ENCODE measurements at places on chromosomes 7 and 10.
A peak's percentile ranks its signal among the peaks of the same experiment; 100 is the strongest.

GRCh38 chr7:54944179-54944578, 74.6 kb upstream of the EGFR start:
- DNase-seq, result no peak

- no peak for DNase-seq
These were observed 26.6 kb downstream of the GNG11 start for GRCh38 chr7:93948106-93948505.

DNA sequence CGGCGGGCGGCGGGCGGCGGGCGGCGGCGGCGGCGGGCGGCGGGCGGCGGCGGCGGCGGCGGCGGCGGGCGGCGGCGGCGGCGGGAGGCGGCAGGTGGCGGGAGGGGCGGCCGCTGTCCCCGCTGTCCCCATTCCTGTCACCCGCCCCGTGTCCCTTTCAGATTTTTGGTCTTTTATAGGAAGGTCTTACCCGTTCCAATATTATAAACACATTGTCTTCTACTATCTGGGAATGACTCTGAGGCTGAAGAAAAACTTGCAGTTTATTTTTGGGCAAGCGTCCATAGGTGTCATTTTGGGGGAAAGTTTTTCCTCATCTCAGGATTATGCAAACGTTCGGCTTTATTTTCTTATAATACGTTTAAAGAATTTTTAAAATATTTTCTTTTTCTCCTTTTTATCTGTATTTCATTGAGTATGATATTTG, 578 bp downstream of the ZNF713 start:
- no peak for DNase-seq

- no peak for DNase-seq
These were observed 58.2 kb downstream of the STRA8 start for GRCh38 chr7:135291809-135292253.

DNA sequence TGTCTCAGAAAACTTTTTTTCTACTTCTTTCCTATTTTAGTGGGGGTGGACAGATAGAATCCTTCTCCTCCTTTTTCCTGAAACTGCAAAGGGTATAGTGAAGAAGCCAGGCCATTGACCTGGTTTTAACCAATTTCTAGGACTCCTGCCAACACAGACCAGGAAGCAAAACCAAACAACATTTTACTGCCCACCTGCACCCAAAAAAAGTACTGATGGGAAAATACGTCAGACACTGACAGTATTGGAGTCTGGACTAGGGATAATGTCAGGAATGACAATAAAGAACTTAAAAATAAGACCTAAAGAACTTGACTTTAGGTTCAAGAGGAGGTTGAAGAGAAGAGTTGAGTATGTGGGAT, 5.0 kb upstream of the STEAP4 start:
- no peak for DNase-seq

- no peak for DNase-seq
These were observed 42.1 kb upstream of the PLXNA4 start for GRCh38 chr7:132618271-132618955.

DNA sequence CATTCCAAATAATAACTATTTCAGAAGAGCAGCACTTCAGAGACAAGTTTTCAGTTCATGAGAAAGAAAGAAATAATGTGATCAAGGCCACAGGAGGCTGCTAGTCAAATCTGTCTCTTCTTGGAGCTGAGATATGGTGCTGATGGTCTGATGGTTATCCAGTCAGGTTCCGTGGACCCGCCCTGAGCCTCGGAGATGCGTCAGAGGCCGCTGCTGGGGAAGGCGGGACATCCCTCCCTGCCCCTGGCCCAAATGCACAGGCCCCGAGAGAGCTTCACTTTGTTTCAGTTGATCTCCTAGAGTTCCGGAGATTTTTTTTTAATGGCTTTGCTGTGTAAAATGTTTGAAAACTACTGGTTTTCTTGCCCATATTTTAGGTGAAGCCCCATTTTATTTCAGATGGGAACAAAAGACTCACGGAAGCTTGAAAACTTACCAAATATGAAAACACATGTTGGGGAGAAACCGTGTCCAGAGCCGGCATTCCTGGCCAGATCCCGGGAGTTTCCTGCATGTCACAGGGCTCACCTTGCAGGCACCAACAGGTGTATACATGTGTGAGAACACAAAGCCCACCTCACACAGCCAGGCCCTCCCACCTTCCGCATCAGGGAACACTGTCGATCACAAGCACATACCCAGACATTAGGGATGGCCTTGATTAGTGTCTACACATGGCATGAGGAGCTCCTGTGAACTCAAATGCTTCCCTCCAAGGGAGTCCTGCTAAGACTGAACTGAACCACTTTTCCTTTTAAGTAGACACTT, 499.0 kb downstream of the TCERG1L start:
- no peak for DNase-seq

DNA sequence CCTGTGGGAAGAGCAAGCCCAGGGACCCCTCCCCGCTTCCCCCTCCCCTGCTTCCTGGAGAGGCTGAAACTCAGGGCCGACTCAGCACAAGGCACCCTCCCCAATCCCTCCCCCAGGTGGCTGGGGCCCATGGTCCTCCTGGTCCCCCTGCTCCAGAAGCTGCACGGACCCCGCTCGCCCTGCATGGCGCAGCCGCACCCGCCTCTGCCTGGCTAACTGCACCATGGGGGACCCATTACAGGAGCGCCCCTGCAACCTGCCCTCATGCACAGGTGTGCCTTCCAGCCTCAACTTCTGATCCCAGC, 19.7 kb upstream of the ZNF862 start:
- no peak for DNase-seq

GRCh38 chr7:1970895-1971294, 261.9 kb downstream of the MAD1L1 start:
- no peak for DNase-seq

DNA sequence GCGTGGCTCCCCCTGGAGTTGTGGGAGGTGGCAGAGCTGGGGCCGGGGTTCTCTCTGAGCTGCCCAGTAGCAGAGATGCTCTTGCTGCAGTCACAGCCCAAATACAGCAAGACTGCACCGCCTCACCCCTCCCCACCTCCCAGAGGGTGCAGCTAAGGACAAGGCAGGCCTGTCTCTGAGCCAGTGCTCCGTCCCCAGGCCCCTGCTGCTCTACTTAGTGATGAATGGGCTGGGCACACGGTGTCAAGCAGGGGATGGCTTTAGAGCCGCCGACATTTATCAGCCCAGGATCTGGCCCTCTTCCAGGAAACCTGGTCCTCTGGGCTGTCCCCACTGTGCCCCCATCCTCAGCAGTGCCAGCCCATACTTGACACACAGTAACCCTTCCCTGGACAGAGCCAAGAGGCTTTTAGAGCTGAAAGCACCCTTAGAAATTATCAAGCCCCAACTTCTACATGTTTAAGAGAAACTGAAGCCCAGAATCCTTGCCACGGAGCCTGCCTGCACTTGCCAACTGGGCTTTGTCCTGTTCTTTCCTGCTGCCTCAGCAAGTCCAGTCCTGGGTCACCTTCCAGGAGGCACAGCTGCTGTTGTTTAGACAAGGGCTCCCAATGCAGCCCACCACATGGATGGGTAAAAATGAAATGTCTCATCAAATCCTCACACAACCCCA, 137.1 kb upstream of the UNC5B start:
- DNase-seq, result no peak

GRCh38 chr7:13904007-13904406, 85.5 kb downstream of the ETV1 start:
- DNase-seq, result no peak

- DNase-seq, result no peak
These were observed 20.1 kb downstream of the CHUK start for GRCh38 chr10:100209303-100209702.

- peak; percentile 25 for DNase-seq
These were observed 12.3 kb downstream of the STX1A start for GRCh38 chr7:73707045-73707631.

- no peak for DNase-seq
These were observed 227.7 kb downstream of the SKIDA1 start for GRCh38 chr10:21297603-21298383.

GRCh38 chr7:123154231-123154860, 45.4 kb downstream of the SLC13A1 start:
- DNase-seq, result peak; percentile 25

DNA sequence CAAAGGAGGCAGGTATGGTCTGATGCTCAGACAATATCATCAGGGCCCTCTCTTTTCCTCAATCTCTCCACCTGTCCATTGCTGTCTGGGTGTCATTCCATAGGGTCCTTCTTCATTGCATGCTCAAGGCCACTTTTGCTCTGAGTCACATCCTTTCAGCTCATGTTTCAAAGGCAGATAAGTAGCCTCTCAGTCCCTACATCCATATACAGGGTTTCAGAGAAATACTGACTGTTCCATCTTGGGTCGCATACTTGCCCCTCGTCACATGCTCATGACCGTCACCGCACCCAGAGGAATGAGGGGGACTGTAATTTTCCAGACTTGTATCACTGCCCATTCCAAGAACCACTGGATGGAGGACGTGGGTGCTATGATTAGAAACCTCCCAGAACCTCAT, 93.4 kb downstream of the FAM107B start:
- DNase-seq, result no peak

- peak; percentile 5 for DNase-seq
These were observed at the start of gene HIP1 for GRCh38 chr7:75738604-75738974. Gene HIP1, minus strand, starts transcription at chr7:75738941. Its CDS starts 21 bp downstream, at chr7:75738920.

DNA sequence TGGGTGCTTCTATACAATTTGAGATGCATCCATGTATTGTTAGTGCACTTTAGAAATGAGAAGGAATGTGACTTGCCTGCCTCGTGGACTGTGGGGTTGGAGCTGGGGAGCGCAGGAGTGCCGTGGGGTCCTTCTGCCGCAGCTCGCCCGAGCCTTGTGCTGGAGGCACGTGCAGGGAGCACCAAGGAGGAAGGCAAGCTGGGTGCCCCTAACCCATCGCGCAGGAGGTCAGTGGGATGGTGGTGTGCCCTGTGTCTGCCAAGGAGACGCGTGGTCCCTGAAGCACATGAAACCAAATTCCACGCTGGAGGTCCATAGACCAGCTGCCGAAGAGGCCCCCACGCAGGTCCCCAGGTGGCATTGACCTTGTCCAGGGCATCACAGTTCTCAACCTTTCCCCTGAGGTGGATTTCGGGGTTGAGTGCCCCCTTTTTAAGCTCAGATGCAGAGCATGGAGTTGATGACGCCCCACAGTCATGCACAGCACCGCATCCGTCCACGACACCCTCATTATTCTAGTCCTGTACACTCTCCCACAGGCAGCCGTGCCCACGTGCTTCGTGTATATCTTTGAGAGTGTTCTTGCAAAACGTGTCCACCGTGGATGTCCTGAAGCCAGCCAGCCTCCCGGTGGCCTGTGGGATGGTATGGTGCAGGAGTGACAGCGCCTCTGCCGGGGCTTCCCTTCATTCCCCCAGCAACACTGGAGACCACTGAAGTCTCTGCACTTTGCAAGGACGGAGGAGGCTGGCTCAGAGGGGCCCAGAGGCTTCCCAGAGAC, 35.5 kb downstream of the FKBP6 start:
- no peak for DNase-seq

DNA sequence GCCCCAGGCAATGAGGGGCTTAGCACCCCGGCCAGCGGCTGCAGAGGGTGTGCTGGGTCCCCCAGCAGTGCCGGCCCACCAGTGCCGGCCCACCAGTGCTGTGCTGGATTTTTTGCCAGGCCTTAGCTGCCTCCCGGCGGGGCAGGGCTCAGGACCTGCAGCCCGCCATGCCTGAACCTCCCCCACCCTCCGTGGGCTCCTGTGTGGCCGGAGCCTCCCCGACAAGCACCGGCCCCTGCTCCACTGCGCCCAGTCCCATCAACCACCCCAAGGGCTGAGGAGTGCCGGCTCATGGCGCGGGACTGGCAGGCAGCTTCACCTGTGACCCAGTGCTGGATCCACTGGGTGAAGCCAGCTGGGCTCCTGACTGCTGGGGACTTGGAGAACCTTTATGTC, 3.5 kb upstream of the ACSL5 start:
- DNase-seq, result no peak

- DNase-seq, result no peak
These were observed 6.2 kb downstream of the TNRC18 start for GRCh38 chr7:5417106-5418071.

- no peak for DNase-seq
These were observed 7.4 kb downstream of the ADCYAP1R1 start for GRCh38 chr7:31059551-31059950.

DNA sequence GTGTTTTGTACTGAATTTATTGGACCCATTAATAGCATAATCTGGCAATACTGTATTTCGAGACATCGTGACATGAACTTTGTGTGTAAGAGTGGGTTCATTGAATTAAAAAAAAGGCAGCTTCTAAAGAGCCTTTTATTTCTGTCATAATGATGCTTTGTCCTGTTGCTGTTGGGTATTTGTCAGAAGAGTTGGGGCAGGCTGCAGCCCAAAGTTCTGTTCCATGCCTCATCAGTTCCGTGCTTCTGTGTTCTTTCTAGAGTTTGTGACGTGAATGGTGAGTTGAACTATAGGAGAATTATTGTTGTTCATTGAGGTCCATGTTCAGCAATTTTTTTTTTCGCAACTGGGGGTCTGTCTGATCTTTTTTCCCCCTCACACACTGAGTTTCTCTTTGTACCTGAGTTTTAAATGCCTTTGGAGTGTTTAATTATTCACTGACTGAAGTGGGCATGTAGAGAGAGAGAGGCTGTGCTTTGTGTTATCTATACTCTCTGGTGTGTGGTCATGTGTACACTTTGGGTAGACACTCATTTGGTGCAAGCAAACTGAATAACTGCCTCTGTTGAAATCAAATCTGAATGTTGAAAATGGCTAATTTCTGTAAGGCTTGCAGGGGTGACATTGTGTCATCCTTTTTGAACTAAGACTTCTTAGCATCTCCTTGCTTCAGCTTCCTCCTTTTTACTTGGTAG, 69.8 kb downstream of the ADD3 start:
- DNase-seq, result no peak

GRCh38 chr10:93570383-93570782, 3.9 kb downstream of the FFAR4 start:
- no peak for DNase-seq

DNA sequence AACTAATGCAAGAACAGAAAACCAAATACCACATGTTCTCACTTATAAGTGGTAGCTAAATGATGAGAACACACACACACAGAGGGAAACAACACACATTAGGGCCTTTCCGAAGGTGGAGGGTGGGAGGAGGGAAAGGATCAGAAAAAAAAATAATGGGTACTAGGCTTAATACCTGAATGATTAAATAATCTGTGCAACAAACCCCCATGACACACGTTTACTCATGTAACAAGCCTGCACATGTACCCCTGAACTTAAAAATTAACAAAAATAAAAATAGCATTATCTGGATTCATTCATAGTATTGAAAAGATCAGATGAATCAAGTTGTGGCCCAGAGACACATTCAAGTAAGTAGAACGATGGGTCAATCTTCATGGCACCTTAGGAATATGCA, 159.5 kb upstream of the POT1 start:
- no peak for DNase-seq

- DNase-seq, result no peak
These were observed 246.3 kb downstream of the GFRA1 start for GRCh38 chr10:116026725-116027124.

DNA sequence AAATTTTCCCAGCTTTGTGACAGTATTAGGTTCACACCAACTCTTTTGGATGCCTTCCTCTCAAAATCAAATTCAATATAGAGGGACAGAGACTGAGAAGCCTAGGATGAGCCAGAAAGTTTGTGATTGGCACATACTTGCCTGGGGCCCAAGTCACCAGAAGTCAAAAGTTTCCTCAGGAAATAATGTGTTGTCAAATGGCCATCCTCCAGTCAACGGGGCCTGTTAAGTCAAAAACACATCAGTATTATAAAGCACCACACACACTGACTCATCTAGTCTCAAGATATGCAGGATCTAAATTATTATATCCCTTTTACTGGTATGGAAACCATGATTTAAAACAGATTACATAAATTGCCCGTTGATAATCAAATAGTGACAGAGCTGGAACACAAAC, 158.1 kb downstream of the AHR start:
- DNase-seq, result no peak
